NCI-H1417 treated with DMSO at 0.1 percent for 48 hours (cell line): ENCODE measurements at places on chromosomes 2 and 18.

- DNase-seq: no peak
These were observed 6.7 kb downstream of the CRIM1 start for GRCh38 chr2:36362291-36362690.

- DNase-seq: no peak
These were observed 43.9 kb downstream of the ACVR2A start for GRCh38 chr2:147888680-147889079.

DNA sequence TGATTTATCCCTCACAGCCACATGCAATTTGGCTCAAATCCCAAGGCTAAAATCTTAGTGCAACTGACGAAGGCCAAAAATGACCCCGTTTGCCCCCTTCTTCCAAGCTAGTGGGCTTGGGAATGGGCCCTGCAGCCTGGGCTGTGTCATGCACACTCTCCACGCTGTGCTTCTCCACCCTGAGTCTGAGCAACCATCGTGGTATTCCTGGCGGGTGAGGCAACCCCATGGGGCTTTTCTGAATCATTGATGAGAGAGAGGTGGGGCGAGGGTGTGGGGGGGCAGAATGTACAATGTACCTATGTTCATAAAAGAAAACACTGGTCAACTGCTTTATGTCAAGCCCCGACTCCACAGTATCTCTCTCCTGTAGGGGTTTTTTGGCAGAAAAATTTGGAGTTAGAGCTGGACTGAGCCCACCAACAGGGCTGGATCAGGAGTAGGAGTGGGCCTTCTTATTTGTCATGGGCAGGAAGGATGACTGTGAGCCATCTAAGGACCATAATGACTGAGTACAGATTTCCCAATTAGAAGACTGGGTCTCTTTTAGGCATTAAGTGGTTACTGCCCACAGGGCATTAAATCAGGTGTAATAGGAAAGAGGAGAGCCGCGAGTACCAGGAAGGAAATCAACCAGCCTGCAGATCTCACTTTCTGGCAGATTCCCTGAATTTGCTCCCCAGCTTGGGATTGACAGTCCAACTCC is 8.9 kb downstream of the SULT1C2 start:
- DNase-seq: no peak

DNA sequence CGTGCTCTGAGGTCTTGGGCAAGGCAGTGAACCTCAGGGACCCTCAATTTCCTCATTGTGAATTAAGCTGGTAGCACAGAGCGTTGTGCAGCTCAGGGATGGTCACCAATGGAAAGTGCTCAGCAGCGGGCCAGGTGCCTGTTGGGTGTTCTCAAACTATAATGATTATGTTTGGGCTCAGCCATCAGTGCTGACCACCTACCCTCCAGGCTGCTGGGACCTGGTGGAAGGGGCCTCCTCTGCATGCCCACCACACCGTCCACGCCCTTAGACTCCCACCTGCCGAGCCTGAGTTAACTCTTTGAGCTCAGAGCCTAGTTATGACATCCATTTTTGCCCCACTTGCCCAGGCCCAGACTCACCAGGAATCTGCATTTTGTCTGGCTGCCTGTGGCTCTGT is 35.0 kb downstream of the GLI2 start:
- no peak for DNase-seq
